Right atrium auricular region (tissue), 2 donors: ENCODE measurements at places on chromosomes 7 and 10. TPM values are rescaled to one million over a fixed set of nuclear protein-coding genes. Genes with fewer than 3 reads are reported as not detected.

The CALHM3 gene
- total RNA-seq: not detected

The FAM13C gene
- total RNA-seq: 4.4 TPM

The RNF133 gene
- 1.1 TPM for total RNA-seq

The GBX1 gene
- not detected for total RNA-seq

DNA sequence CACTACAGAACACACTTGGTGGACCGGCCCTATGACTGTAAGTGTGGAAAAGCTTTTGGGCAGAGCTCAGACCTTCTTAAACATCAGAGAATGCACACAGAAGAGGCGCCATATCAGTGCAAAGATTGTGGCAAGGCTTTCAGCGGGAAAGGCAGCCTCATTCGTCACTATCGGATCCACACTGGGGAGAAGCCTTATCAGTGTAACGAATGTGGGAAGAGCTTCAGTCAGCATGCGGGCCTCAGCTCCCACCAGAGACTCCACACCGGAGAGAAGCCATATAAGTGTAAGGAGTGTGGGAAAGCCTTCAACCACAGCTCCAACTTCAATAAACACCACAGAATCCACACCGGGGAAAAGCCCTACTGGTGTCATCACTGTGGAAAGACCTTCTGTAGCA lies 14.6 kb downstream of the ZSCAN21 start:
- peaks cover 49% of the 10 kb centered on the region for H3K36me3 ChIP-seq
- DNase-seq: no peak
- no peak overlapping the region for H3K4me3 ChIP-seq
- H3K4me1 ChIP-seq: no peaks in the 10 kb centered on the region

GRCh38 chr10:5283305-5284158 lies 81.2 kb upstream of the UCN3 start:
- no peak overlapping the region for H3K4me3 ChIP-seq
- peak; percentile 78 for DNase-seq
- no peak overlapping the region for H3K27ac ChIP-seq
- peaks cover 7% of the 10 kb centered on the region for H3K4me1 ChIP-seq
- H3K36me3 ChIP-seq: no peaks in the 10 kb centered on the region
- no peaks in the 10 kb centered on the region for H3K27me3 ChIP-seq
